ENCODE measurements at places on chromosomes 7 and 10. TPM values are rescaled to one million over a fixed set of nuclear protein-coding genes. Genes with fewer than 3 reads are reported as not detected.

GRCh38 chr10:87794285-87794684 lies 23.7 kb downstream of the ATAD1 start:
- H3K4me3 ChIP-seq, result no peak overlapping the region
- H3K4me1 ChIP-seq, result peaks cover 6% of the 10 kb centered on the region
- no peak for DNase-seq
- no peaks in the 10 kb centered on the region for H3K27me3 ChIP-seq
- no peak overlapping the region for H3K27ac ChIP-seq

The FAM171A1 gene
- total RNA-seq, result 8.6 TPM

GRCh38 chr7:104397442-104397841 lies 69.0 kb downstream of the LHFPL3 start:
- H3K4me3 ChIP-seq, result no peak overlapping the region
- no peak for DNase-seq
- no peaks in the 10 kb centered on the region for H3K36me3 ChIP-seq
- H3K4me1 ChIP-seq, result no peaks in the 10 kb centered on the region
- no peaks in the 10 kb centered on the region for H3K27me3 ChIP-seq

The TSPAN33 gene
- 2.7 TPM for total RNA-seq

The PIK3CG gene
- total RNA-seq, result 4.4 TPM

The CNPY1 gene
- not detected for total RNA-seq

DNA sequence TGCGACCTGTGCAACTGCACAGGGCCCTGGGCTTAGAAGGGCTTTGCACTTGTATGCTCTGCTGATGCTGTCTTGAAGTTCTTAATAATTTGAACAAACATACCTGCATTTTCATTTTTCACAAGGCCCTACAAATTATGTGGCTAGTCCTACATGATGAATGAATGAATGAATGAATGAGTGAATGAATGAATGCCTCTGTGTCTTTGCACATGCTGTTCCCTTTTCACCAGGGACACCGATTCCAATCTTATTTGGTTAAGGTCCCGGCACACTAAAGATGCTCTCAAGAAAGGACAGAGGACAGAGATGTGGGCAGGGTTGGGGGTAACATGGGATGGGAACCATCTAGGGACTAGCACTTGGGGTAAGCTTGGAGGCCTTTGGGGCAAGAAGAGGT lies 39.4 kb upstream of the CHST3 start:
- H3K36me3 ChIP-seq, result no peaks in the 10 kb centered on the region
- DNase-seq, result no peak
- H3K27me3 ChIP-seq, result no peaks in the 10 kb centered on the region
- no peak overlapping the region for H3K4me3 ChIP-seq

- H3K27me3 ChIP-seq, result no peaks in the 10 kb centered on the region
- H3K36me3 ChIP-seq, result no peaks in the 10 kb centered on the region
- H3K4me3 ChIP-seq, result no peak overlapping the region
Measured at GRCh38 chr7:157472311-157473050, 135.7 kb downstream of the DNAJB6 start.

The NUTM2E gene
- not detected for total RNA-seq

The ASIC3 gene
- 3.7 TPM for total RNA-seq

The TMEM236 gene
- not detected for total RNA-seq

DNA sequence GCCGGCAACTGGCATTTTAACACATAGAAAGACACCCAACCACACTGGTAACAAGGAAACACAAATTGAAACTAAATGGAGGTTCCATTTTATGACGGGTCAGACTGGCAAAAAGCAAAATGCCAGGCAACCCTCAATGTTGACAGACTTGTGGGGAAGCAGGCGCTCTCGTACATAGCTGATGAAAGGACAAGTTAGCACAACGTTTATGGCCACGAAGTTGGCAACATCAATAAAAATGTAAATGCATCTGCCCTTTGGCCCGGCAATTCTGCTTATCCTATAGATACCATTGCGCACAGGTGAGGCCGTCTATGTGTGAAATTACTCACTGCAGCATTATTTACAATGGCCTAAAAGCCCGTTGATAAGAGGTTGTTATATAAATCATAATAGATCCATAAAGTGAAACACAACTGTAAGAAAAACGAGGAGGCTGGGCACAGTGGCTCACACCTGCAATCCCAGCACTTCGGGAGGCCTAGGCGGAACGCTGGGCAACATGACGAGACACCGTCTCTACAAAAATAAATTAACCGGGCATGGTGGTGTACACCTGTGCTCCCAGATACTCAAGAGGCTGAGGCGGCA lies 39.8 kb downstream of the FOXL3 start:
- H3K36me3 ChIP-seq, result no peaks in the 10 kb centered on the region
- H3K4me3 ChIP-seq, result no peak overlapping the region
- H3K27ac ChIP-seq, result no peak overlapping the region
- peaks cover 14% of the 10 kb centered on the region for H3K4me1 ChIP-seq

- H3K4me1 ChIP-seq, result no peaks in the 10 kb centered on the region
- H3K27ac ChIP-seq, result no peak overlapping the region
- no peaks in the 10 kb centered on the region for H3K27me3 ChIP-seq
- no peak for DNase-seq
- H3K36me3 ChIP-seq, result no peaks in the 10 kb centered on the region
Measured at GRCh38 chr7:22647451-22648257, 79.3 kb upstream of the IL6 start.

The ZCCHC24 gene
- total RNA-seq, result 57.0 TPM

The TET1 gene
- 3.2 TPM for total RNA-seq

DNA sequence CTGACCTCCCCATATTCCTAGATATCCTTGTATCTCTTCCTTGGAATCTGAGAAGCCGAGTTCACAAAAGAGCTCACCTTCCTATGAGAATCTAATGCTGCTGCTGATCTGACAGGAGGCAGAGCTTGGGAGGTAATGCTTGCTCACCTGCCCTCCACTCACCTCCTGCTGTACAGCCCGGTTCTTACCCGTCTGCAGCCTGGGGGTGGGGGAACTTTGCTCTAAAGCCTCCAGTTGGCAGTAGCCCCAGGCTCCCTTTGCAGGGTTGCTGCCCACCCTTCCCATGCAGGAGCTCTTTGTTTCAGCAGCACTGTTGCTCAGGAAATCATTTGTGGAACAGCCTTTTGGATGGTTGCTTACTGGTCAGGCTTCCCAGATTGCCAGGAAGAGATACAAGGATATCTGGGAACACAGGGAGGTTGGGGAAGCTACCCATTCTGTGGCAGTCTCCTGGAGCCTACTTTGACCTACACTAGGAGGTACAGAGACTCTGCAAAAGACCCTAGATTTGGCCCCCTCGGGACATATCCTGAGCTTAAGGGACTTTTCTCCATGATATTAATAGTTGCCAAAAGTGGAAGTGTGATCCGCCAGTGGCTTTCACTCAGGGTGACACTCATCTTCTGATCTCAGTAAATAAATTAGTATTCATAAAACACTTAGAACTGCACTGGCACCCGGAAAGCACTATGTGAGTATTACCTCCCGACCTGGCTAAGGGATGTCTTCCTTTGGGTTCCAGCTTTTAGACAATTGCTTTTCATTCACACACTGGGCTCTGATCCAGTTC lies 363.7 kb upstream of the PODXL start:
- H3K4me3 ChIP-seq, result no peak overlapping the region
- H3K27me3 ChIP-seq, result no peaks in the 10 kb centered on the region
- H3K4me1 ChIP-seq, result no peaks in the 10 kb centered on the region
- no peak overlapping the region for H3K27ac ChIP-seq
- H3K36me3 ChIP-seq, result no peaks in the 10 kb centered on the region

The ABCB4 gene
- total RNA-seq, result 0.49 TPM

DNA sequence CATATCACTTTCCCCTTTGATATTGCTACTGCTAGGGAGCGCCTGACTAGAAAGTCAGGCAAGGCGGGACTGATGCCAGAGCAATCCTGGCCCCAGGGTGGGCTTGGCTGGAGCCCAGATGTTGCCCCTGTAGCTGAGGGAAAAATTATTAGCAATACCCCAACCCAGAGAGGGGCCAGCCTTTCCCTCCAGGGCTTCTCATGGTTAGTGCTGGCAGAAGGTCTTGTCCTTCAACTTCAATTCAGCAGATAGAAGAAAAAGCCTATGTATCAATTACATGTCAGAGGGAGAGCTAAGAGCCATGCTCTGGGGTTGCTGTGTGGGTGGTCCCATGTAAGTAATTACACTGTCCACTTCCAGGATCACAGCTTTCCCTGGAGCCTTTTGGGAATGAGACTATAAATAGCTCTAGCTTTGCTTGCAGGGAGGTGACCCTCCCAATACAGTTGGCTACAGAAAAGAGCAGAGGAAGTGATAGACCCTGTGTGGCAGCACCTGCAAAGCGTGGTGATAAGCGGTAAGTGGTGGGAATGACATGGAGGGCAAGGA lies 579.1 kb downstream of the CCSER2 start:
- no peak overlapping the region for H3K4me3 ChIP-seq
- DNase-seq, result no peak
- no peaks in the 10 kb centered on the region for H3K27me3 ChIP-seq
